ENCODE measurements at places on chromosomes 12 and 14.

DNA sequence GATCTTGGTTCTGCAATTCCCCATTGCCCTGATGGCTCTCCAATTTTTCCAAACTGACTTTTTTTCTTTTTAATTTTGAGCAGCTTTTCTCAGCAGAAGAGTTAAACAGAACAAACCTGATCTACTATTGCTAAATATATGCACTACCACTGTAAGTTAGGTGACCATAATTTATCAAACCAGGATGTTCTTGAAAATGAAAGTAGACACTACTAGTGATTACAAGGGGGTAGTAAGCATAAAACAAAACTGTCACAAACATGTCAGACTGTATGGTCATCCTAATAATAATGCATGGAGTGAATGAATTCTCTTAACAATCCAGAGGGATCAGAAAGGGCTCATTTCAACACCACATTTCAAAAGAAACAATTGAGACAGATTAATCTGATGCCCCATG, 183.0 kb upstream of the FOXN3 start:
- DNase-seq = no peak

DNA sequence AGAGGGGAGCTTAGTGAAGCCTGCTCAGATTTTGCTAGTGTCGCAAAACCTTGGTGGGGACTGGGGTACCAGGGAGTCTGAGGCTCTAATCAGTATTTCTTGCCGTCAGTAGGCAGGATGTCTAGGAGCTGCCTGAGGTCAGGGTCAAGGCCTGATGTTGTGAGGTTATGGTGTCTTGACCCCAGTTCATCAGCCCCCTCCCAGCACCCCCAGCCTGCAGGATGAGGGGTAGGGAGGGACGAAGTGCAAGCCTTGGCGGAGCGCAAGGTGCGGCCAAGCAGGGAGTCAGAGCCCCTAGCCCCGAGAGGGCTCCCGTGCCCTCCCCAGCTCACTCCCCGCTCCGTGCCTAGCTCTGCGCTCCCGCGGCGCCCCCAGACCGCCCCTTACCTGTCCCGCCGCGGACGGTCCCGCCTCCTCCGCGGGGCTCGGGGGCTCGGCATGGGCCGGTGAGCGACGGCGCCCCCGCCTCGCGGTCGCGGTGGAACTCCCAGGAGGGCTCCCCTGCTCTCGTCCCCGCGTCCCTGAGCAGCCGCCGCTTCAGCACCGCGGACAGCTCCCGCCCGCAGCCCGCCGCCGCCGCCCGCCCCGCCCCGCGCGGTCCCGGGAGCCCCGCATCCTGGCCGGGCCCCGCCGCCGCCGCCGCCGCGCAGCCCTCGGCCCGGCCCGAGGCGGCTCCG, 347 bp downstream of the SYNDIG1L start:
- peak; percentile 38 for DNase-seq

- DNase-seq = no peak
Measured at GRCh38 chr12:32489070-32489469, 89.7 kb downstream of the FGD4 start.

- DNase-seq = no peak
Measured at GRCh38 chr14:55624913-55625312, 44.9 kb downstream of the KTN1 start.

DNA sequence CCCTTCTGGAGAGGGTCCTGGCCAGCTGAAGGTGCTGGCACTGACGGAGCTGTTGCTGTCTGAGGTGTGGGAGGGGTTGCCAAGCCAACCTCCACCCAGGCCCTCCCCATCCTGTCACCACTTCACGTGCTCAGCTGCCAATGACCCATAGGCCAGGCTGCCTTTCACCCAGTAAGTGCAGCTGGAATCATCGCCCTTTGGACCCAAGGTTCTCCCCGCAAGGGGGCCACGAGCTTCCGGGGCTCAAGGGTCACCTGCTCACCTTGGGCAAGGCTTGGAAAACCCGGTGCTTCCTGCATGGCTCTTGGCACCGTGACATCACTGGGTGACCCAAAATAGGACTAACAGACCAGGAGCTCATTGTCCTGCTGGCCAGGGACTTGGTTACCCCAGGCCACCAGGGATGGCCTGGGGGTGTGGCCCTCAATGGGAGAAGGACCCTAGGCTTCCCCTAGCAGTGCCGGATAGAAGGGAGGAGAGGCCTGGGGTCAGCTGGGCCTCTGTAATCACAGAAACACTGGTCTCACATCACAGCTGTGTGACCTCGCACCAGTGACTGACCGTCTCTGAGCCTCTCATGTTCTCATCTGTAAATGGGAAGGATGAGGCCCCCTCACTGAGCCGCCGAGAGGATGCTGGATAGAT, 51.3 kb downstream of the CCDC85C start:
- DNase-seq = no peak

- no peak for DNase-seq
Measured at GRCh38 chr12:15787778-15788177, 1.4 kb downstream of the EPS8 start.

DNA sequence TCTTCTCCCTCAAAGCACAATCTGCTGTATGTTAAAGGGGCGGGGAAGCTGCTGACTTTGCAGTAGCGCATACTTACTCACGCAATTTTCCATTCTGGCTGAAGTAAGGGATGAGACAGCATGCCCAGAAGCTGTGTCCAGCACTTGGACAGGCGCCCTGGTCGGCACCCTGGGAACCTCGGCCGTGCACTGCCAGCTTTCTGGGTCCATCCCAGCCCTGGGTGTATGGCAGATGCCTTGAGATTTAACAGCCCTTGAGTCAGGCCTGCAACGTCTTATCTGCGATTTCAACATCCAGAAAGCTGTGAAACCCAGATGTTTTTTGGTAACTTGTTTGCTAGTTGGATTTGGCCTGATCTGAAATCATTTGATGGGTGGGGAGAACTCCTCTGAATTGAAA, 16.1 kb downstream of the EML1 start:
- DNase-seq = no peak

GRCh38 chr14:22998329-22999012, 11.5 kb downstream of the C14orf93 start:
- DNase-seq = no peak

- no peak for DNase-seq
Measured at GRCh38 chr12:98416845-98417244, 98.5 kb upstream of the TMPO start.

DNA sequence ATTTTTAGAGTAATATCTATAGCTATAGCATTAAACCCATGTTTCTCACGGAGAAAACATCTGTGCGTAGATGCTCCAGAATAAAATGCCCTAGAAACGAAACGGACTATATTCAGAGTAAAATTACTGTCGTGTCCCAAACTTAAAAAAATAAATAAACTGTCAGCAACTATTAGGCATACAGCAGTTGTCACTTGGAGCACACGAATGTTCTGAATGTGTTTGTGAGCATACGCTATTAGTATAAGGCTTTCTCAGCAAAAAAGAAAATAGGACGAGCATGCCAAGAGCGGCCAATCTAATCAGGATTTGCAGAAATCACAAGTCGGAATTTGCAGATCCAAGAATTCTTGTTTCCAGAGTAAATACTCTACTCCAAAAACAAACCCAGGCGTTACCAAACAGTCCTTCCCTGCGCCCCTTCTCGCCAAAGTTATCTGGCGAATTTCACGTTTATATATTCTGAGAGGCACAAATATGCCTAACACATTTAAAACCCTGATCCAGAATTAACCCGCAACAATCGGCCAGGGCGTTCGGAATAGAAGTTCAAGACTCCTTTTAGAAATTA, 836 bp downstream of the PTPN21 start:
- no peak for DNase-seq

DNA sequence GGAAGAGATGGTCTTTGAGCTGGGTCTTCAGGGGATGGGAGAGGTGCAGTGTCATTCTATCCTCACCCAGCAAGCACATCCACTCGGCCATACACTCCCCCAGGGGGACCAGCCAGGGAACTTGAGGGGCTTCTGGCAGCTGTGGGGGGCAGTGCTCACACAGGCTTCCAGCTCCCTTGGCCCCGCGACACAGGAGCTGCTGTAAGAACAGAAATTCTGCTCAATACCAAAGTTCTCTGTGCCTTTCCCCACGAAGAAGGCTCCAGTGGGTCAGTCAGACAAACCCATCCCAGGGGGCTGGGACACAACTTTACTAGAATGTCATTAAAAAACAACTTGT, 289.1 kb upstream of the RTL1 start:
- no peak for DNase-seq

DNA sequence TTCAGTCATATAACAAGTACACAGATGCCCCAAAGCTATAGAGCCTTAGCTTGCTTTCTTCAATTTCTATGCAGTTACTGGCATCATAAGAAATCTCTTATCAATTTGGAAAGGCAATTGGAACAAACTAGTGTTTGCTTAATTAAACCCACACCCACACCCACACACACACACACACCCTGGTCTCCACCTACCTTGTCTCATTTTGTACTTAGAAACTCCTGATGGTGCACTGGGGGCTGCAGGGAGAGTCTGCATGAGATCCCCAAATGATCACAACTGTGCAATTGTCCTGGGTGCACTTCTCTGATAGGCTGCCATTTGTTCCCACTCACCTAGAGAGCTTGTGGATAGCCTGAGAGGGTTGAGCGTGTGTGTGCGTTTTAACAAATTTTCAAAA, 40.5 kb upstream of the PTCSC3 start:
- DNase-seq = no peak

GRCh38 chr12:104263580-104264358, 39.8 kb upstream of the EID3 start:
- DNase-seq = no peak

- DNase-seq = no peak
Measured at GRCh38 chr14:56964895-56965294, 154.6 kb upstream of the OTX2 start.

DNA sequence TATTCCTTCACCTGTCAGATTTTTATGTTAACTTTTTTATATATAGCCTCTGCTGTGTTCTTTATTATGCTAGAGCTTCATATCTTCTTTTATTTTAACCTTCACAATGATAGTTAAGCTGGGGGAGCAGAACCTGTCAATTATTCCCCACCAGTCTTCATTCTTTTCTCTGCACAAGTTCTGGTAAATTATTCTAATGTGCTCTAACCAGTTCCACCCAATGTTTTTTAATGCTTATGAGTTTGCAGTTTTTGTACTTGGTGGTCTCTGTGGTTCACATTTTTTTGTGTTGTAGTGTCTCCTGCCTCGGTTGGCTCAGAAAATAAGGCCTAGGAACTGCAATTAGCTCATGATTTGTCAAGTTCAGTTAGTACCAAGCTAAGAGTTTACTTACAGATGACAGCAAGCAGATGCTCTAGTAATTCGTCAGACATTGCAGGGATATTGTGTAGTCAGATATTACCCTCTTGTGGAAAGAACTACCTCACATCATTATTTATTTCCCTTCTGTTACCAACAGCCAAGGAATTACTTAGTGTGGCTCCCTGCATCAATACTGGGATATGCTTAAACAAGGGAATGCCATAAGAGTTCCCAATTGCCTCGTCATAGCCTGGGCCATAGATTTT, 14.5 kb downstream of the DYRK2 start:
- no peak for DNase-seq

DNA sequence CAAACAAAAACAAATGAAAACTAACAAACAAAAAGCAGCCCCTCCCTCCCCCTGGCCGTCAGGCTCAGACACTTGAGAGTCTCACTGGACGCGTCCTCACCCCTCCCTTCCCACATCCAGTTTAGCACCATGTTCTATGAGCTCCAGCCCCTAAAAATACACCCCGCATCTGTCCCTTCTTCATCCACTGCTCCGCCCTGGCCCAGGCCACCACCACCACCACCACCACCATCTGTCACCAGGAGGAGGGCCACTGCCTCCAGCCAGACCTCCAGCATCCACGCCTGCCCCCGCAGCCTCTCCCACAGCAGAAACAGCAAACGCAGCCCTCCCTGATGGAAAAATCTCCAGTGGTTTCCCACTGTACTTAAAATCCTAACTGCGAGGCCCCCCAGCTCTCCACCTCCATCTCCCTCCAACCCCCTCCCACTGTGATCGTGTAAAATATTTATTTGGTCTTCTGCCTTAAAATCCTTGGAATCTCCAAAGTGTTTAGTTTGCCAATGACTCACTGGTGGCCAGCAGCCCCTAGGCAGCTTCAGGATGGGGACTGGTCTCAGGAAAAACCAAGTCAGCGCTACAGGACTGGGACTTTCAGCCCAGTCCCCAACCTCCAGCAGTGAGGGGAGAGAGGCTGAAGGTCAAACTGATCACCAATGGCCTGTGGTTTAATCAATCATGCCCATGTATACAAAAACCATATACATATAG, 95.1 kb downstream of the SCARB1 start:
- DNase-seq = no peak

GRCh38 chr12:79067977-79068376, 203.4 kb downstream of the SYT1 start:
- no peak for DNase-seq

GRCh38 chr14:103683139-103683538, 32.1 kb downstream of the XRCC3 start:
- DNase-seq = no peak

- DNase-seq = no peak
Measured at GRCh38 chr12:56377310-56377988, 14.8 kb upstream of the APOF start.

GRCh38 chr12:82149045-82149444, 209.1 kb downstream of the CCDC59 start:
- DNase-seq = no peak

DNA sequence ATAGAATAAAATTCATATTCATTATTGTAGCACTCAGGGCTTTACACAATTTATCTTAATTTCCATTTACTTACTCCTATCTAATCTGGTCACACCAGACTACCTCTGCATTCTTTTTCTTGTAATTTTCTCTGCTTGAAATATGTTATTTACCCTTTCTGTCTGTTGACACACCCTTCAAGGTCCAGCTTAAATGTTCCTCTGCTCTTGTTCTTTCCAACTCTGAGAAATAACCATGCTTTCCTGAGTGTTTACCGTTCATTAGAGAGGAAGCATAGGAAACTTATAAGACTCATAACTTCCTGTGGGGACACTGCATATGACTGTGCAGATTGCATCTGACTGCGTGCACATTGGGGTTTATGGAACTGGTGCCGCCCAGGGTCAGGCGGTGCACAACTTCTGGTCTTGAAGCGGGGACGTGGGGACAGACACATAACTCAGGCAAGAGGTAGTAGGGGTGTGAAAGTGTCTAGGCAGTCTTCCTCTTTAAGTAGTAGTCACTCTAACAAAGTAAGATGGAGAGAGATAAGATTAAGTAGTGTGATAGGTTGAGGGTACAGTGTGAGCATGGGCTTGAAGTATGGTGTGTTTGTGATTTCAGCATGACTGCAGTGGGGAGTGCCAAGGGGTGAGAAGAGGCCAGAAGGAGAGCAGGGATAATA, 42.6 kb upstream of the FOXJ2 start:
- DNase-seq = peak; percentile 76

GRCh38 chr12:24478254-24478653, 470.6 kb downstream of the BCAT1 start:
- DNase-seq = no peak

GRCh38 chr14:28776482-28777266, 10.1 kb downstream of the FOXG1 start:
- DNase-seq = no peak
